Hippocampal formation (tissue), 2 donors: ENCODE measurements at places on chromosomes 1 and 21.

DNA sequence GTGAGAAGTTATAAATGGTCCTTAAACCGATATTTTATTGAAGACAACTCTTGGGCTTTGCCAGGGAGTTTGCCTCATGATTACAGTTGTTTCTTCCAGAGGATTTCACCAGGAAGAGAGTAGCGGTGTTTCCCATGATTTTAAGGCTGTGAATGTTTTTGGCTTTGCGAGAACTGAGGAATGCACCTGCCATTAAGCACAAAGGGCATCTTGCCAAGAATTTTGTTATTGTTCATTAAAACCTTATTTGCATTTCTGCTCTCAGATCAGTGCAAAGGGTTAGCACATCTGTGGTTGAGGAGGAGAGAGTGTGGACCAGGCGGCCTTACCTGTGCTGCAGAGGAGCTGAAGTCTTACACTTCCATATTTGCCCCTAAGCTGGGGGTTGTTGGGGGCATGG, 13.8 kb downstream of the CNIH3 start:
- no peak for DNase-seq

GRCh38 chr1:153465811-153466636, 5.6 kb upstream of the S100A7 start:
- no peak for DNase-seq

GRCh38 chr1:219427403-219427802, 185.5 kb downstream of the ZC3H11B start:
- no peak for DNase-seq

DNA sequence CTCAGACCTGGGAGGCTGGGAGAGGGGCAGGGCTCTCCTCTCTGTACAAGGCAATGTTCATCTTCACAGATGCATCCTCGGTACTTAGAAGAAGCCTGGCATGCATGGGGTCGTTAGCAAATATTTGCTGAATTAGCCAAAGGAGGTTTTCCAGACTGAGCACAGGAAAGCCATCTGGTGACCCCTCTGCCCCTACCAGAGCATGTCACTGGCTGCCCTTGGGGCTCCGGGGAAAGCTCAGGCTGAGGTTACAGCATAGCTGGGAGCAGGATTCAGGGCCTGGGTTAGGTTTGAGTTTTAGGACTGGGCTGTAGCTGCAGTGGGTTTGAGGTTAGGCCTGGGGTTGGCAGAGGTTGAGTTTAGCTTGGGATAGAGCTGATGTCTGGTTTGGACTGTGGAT, 43.4 kb upstream of the ZBTB40 start:
- DNase-seq, result no peak

DNA sequence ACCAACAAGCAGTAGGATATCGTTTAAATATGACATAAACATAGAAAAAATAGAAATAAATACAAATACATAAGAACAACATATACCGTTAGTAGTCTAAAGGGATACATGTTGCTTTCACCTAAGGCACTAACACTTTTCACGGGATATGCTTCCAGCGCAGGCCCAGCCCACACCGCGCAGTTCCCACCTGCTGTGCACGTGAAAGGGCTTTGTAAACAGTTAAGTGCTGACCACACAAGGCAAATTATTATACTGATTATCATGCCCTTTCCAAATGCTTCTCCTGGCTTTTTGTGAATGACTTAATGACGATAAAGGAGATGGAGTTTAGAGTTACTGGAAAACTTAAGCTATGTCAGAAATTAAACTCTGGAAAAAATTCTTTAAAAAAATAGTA, 11.3 kb upstream of the IL22RA1 start:
- DNase-seq, result no peak

DNA sequence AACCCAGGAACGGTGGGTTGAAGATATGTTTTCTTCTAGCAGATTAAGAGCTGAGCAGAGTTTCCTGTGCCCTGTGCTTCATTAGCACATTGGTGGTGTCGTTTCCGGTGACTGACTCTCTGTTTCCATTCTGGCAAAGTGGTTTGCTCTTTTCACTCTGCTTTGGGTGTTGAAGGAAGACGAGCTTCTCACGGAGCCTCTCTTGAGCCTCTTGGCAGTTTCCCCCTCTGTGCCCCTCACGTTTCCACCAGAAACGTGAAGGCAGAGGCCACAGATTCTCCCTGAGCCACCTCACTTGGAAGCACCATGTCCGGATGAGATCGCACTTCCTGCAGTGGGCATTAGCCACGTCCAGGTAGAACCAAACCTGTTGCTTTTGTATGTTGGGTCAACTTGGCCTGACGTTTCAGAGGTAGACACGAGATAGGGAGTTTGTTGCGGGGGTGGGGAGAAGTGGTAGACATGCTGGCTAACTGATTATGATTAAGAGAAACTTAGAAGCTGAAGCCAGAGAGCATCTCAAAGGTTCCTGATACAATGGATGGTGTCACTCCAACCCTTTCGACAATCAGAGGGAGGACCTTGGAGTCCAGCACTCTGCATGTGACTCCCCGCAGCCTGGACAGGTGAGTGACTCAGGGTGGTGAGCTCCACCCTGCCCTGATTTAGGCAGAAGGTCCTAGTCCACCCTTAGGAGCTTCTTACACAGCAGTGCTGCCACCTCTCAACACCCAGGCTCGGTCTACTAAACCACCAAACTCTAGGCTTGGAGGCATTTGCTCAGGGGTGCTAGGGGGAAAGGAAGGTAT, at the start of gene LAX1:
LAX1 (plus strand) TSS at position 155 of the 809 bp plus-strand sequence; CDS start at position 538, 383 bp downstream.
- no peak for DNase-seq

DNA sequence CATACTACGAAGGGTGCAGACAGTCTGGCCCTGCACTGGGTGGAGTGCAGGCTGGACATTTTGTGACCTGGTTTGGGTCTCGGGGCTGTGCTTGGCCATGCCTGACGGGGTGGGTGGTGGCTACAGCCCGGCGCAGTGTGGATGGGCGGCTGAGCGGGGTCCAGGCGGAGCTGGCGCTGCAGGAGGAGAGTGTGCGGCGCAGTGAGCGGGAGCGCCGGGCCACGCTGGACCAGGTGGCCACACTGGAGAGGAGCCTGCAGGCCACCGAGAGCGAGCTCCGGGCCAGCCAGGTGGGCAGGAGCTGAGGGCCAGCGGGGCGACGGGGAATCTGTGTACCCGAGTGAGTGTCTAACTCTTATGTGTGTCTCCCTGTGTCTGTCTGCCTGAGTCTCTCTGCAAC, 14.1 kb downstream of the MFAP2 start:
- DNase-seq, result no peak

GRCh38 chr1:208344202-208344857, 100.1 kb upstream of the PLXNA2 start:
- no peak for DNase-seq

GRCh38 chr1:27405074-27405473, 12.7 kb downstream of the GPR3 start:
- DNase-seq, result no peak

- no peak for DNase-seq
These were observed 54.8 kb downstream of the TBX19 start for GRCh38 chr1:168335500-168335899.

- DNase-seq, result no peak
These were observed 108.8 kb upstream of the ZP4 start for GRCh38 chr1:237999426-238000052.

GRCh38 chr1:15488371-15488770, 12.5 kb downstream of the CELA2B start:
- no peak for DNase-seq

- no peak for DNase-seq
These were observed 43.9 kb downstream of the ZNF684 start for GRCh38 chr1:40575336-40575735.

DNA sequence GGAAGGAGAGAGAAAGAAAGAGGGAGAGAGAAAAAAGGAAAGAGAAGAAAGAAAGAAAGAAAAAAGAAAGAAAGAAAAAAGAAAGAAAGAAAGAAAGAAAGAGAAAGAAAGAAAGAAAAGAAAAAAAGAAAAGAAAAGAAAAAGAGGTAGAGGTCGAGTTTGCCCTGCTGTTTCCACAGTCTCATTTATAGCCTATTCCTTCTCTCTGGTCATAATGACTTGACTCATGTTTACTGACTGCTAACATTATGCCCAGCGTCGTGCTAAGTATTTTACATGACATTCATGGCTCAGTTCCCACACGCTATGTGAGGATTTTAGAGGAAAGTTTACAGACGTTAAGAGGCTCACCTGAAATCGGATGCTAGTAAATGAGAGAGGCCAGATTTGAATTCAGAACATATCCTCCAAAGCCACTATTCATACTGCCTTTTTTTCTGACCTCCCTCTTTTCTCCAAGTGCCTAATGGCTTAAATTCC, 263.0 kb downstream of the TNR start:
- DNase-seq, result no peak

- DNase-seq, result no peak
These were observed 225.3 kb downstream of the RGS7 start for GRCh38 chr1:241131636-241132194.

DNA sequence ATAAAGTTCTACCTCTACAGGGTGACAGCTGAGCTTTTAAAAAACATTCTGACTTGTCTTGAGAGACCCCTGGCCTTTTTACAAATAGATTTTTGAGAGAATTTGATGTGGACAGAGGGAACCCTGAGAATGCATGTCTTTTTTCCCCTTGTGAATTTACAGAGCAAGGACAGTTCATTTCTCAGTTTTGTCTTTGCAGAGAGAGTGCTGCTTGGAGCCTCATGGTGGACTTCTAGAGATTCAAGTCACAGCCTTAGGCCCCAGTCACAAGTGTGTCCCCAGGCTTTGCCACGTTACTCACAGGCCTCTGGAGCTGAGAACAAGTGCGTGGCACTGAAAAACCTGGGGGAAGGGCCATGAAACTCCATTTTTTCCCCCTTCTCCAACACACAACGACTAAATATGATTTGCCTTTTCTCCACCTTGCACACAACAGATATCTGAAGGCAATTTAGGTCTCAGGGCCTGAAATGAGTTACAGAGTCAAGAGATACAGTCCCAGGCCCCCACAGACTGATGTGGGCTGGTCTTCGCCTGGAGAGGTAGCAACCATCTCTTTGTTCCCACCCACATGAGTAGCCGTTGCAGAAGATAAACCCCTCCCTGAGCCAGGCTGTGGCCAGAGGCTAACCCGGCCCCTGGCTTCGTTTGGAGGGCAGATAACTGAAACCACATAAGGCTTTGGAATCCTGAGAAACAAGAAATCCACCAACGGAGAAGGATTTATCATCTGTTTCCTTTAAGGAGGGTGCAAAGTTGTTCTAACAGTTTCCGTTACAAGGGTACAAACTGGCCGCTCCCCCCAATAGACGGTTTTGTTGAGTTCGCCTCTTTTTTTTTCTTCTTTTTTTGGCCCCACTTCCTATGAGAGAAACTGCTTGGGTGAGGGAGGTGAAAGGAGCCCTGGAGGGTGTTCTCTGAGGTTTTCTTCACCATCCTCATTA, 1.0 kb upstream of the PIGV start:
- DNase-seq, result no peak

- DNase-seq, result no peak
These were observed 40.5 kb downstream of the RPRD2 start for GRCh38 chr1:150404465-150404864.

DNA sequence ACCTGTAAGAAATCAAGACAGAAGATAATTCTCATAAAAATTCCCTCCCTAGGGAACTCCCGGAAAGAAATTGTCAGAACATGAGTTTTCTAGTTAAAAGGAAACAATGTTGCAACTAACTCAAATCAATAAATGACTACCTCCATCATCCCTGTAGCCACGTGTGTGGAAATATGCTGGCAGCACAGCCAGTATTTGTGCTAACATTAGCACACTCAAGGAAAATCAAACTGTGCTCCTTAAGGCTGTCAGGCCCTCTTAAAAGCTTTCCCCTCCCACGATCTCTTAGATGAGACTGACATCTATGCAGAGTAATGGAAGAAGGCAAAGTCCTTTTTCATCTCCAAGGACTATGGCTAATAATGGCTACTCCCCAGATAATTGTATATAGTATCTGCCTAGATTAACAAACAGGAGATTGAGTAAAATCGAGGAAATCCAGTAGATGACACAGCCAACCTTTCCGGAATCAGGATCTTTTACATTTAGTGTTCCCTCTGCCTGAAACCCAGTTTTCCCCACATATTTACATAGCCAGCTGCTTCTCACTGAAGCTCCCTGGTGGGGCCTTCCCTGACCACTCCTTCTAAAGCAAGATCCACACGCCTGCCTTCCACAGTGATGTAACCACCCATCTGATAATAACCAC, 50.9 kb upstream of the NR5A2 start:
- no peak for DNase-seq

DNA sequence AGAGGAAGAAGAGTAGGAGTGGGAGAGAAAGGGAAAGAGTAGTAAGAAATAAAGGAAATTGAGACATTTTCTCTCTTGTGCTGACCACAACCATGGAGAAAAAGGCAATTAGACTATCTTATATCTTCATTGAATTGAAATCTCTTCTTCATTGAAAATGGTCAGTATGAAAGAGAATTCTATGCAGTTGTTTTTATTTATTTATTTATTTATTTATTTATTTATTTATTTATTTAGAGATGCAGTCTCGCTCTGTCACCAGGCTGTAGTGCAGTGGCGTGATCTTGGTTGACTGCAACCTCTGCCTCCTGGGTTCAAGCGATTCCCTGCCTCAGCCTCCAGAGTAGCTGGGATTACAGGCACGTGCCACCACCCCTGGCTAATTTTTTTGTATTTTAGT, 447.1 kb downstream of the PTPRC start:
- no peak for DNase-seq

GRCh38 chr21:37811711-37812110, 104.5 kb downstream of the KCNJ6 start:
- DNase-seq, result no peak

- no peak for DNase-seq
These were observed 368.6 kb downstream of the USH2A start for GRCh38 chr1:216054600-216054999.

DNA sequence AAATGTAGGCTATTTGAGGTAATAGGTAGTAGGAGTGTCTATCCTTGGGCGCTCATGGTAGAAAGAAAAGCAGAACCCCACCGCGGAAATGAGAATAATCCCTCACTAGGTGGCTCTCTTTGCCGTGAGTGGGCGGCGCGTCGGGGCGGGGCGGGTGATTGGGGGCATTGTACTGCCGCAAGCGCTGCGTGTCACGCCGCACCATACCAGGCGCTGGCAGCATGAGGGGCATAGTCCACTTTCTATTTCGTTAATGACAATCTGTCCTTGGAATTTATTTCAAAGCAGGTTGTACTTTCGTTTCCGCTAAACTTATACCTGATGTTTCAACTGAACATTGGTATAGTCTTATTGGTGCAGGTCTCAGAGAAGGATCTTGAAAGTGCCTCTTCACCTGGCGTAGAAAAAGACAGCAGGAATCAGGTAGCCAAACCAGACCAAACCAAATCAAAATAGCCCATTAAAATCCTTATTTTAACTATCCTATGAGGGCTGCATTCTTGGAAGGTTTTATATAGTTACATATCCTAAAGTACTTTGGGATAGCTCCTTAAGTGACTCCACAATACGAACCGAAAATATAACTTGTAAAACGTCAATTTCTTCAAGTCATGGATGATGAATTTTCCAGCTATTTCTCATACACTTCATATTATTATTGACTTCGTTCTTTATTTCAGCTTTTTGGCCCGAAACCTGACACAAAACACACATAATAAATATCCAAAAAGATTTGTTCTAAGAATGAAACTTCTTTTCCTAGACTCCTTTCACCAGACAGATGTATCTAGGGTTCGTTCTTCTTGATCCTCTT, 1.9 kb upstream of the SMG7 start:
- DNase-seq, result peak; percentile 77

- no peak for DNase-seq
These were observed 35.7 kb upstream of the DUSP10 start for GRCh38 chr1:221777431-221778072.
